ENCODE measurements at places on chromosomes 5 and 9. TPM values are rescaled to one million over a fixed set of nuclear protein-coding genes. Genes with fewer than 3 reads are reported as not detected.

Gene ZCCHC9
- total RNA-seq = 37.8 TPM

Gene MOB3B
- 0.39 TPM for total RNA-seq

Gene CBY3
- not detected for total RNA-seq

Gene ABO
- total RNA-seq = 2.1 TPM

Gene KIF24
- total RNA-seq = 5.3 TPM

Gene TESK1
- 37.1 TPM for total RNA-seq

Gene FOXE1
- total RNA-seq = not detected

Gene IFNA1
- total RNA-seq = not detected

Gene ALAD
- total RNA-seq = 34.7 TPM

Gene TAF11L10
- not detected for total RNA-seq

Gene SLC46A2
- not detected for total RNA-seq

Gene PPP1R26
- total RNA-seq = 0.49 TPM

Gene CRB2
- not detected for total RNA-seq

Gene TXNDC8
- not detected for total RNA-seq

Gene RGMB
- 0.37 TPM for total RNA-seq

Gene WWC1
- not detected for total RNA-seq

Gene ANKRD55
- total RNA-seq = 7.5 TPM
